Activated CD4-positive, alpha-beta T cell treated with anti-CD3 and anti-CD28 coated beads, Interleukin-2, amount 10 ng/mL, durations not matched to agents 7 days and 5 days (primary cell): ENCODE measurements at places on chromosomes 13 and 19. TPM values are rescaled to one million over a fixed set of nuclear protein-coding genes. Genes with fewer than 3 reads are reported as not detected.
A peak's percentile ranks its signal among the peaks of the same experiment; 100 is the strongest.

DNA sequence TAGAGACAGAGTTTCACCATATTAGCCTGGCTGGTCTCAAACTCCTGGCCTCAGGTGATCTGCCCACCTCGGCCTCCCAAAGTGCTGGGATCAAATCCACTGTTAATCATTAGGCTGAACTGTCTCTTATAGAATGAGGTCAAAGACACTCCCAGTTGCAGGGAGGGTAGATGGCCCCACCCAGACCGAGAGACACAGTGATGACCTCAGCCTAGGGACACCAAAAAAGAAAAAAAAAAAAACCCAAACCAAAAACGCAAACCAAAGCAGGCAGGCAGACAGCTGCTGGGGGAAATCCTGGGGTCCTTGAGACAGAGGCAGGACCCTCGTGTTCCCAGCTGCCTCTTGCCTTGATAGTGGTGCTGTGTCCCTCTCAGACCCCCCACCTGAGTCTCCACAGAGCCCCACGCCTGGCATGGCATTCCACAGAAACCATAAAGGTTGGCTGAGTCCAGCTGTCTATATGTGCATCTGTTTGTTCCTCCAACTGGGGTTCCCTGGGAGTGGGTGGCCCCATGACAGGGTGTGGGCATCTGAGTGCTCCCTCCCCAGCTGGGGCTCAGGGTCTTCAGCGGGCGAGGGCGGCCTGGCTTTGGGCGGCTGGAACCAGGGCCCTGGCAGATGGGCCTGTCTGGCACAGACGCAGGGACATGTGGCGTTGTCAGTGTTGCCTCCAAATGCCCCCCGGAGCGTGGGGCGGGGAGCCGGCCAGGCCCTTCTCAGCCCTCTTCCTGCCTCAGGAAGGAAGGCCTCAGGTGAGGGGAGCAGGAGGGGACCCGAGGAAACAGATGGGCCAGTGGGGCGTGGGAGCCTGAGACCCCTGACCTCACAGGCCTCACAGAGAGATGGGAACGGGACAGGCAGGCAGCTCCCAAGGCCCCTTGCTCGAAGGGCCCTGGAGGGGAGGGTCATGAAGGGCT lies 5.2 kb downstream of the DAND5 start:
- peaks cover 7% of the 10 kb centered on the region for H3K27me3 ChIP-seq
- no peaks in the 10 kb centered on the region for H3K36me3 ChIP-seq
- no peaks in the 10 kb centered on the region for H3K4me1 ChIP-seq
- H3K27ac ChIP-seq = peak overlapping the region; percentile 25
- no peak for DNase-seq

- peaks cover 16% of the 10 kb centered on the region for H3K4me1 ChIP-seq
- H3K4me3 ChIP-seq = no peak overlapping the region
- no peak overlapping the region for H3K27ac ChIP-seq
- peaks cover 31% of the 10 kb centered on the region for H3K27me3 ChIP-seq
- H3K36me3 ChIP-seq = no peaks in the 10 kb centered on the region
Measured at GRCh38 chr13:23610966-23611491, 40.8 kb downstream of the TNFRSF19 start.

DNA sequence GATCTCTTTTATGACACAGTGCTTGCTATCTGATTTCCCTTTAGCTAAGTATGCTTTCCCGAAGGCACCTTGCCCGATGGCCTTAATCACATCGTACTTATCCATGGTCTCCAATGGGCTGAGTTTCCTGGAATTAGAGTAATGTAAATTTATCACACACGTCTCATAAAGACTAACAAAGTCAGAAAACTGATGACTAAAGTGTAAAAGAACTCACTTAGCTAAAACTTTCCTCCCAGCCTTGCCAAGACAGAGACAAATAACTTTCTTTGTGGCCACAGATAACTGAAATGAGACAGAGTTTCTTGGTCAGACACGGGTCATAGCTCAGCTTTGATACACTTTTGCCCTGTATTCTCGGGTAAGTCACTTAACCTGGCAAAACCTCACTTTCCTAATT lies 1.5 kb downstream of the NEK5 start:
- no peaks in the 10 kb centered on the region for H3K36me3 ChIP-seq
- H3K27ac ChIP-seq = no peak overlapping the region
- H3K4me1 ChIP-seq = peaks cover 18% of the 10 kb centered on the region
- H3K27me3 ChIP-seq = peaks cover 9% of the 10 kb centered on the region
- no peak for DNase-seq

The DHDH gene
- total RNA-seq = 3.2 TPM

The LGALS7B gene
- not detected for total RNA-seq

The PTPRH gene
- not detected for total RNA-seq

The SLC1A6 gene
- total RNA-seq = not detected

- H3K36me3 ChIP-seq = peaks cover 6% of the 10 kb centered on the region
- no peak for DNase-seq
- H3K4me1 ChIP-seq = no peaks in the 10 kb centered on the region
Measured at GRCh38 chr19:32396046-32396652, 9.4 kb upstream of the DPY19L3 start.

The C19orf47 gene
- 25.3 TPM for total RNA-seq

- DNase-seq = no peak
- no peaks in the 10 kb centered on the region for H3K4me1 ChIP-seq
- H3K36me3 ChIP-seq = no peaks in the 10 kb centered on the region
- no peak overlapping the region for H3K4me3 ChIP-seq
Measured at GRCh38 chr13:70896136-70896535, 787.9 kb upstream of the KLHL1 start.

The CKAP2 gene
- 119 TPM for total RNA-seq

The CDC16 gene
- total RNA-seq = 85.4 TPM

The NCR1 gene
- total RNA-seq = not detected

- peak overlapping the region; percentile 97 for H3K4me3 ChIP-seq
- peaks cover 72% of the 10 kb centered on the region for H3K36me3 ChIP-seq
- peak overlapping the region; percentile 98 for H3K27ac ChIP-seq
- peaks cover 35% of the 10 kb centered on the region for H3K4me1 ChIP-seq
Measured at GRCh38 chr19:19900139-19900728, 512 bp upstream of the ZNF93 start.

The CNFN gene
- not detected for total RNA-seq

DNA sequence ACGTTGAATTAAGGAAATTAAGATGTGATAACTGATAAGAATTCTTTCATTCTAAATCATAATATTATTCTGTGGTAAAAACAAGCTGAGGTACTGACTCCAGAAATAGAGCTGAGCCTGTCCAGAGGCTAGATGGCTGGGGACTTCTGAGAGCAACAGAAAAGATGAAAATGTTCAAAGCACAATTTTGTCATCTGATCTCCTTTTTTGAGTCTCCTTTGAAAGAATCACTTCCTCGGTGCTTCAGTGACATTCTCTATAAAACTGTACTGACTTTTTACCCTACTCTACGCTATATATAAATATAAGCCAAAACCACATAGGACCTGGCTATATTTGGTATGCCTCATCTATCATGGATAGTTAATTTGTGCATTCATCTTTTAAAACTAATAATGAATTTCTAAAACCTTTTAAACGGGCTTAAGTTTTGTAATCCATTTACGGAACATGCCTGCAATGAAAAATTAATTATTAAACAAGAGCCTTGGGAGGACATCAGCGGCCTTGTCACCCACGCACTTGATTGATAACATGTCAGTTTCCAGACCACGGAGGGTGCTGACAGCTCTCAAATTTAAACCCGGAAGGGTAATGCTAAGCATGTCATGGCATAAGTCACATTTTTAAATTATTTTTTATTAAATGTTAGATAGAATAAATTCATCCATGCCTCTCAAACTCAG lies 235.5 kb downstream of the PCDH9 start:
- no peaks in the 10 kb centered on the region for H3K4me1 ChIP-seq
- DNase-seq = no peak
- H3K36me3 ChIP-seq = no peaks in the 10 kb centered on the region
- H3K4me3 ChIP-seq = no peak overlapping the region

- no peak for DNase-seq
- no peaks in the 10 kb centered on the region for H3K27me3 ChIP-seq
- peaks cover 17% of the 10 kb centered on the region for H3K36me3 ChIP-seq
- no peak overlapping the region for H3K27ac ChIP-seq
- no peak overlapping the region for H3K4me3 ChIP-seq
Measured at GRCh38 chr13:49733181-49733951, 42.1 kb upstream of the EBPL start.

The ZNF101 gene
- total RNA-seq = 97.2 TPM

- H3K4me3 ChIP-seq = peak overlapping the region; percentile 86
- peaks cover 22% of the 10 kb centered on the region for H3K4me1 ChIP-seq
- peak overlapping the region; percentile 90 for H3K27ac ChIP-seq
- peaks cover 6% of the 10 kb centered on the region for H3K27me3 ChIP-seq
- peaks cover 2% of the 10 kb centered on the region for H3K36me3 ChIP-seq
- DNase-seq = peak; percentile 70
Measured at GRCh38 chr19:55341171-55341588, 1.5 kb downstream of the KMT5C start.

- no peaks in the 10 kb centered on the region for H3K27me3 ChIP-seq
- H3K4me1 ChIP-seq = peaks cover 14% of the 10 kb centered on the region
- H3K36me3 ChIP-seq = peaks cover 67% of the 10 kb centered on the region
- DNase-seq = peak; percentile 48
- H3K4me3 ChIP-seq = no peak overlapping the region
Measured at GRCh38 chr13:48066310-48066989, 28.5 kb downstream of the MED4 start.

- peaks cover 23% of the 10 kb centered on the region for H3K27me3 ChIP-seq
- DNase-seq = peak; percentile 89
Measured at GRCh38 chr19:51441410-51442390, 16.6 kb downstream of the SIGLEC8 start.

DNA sequence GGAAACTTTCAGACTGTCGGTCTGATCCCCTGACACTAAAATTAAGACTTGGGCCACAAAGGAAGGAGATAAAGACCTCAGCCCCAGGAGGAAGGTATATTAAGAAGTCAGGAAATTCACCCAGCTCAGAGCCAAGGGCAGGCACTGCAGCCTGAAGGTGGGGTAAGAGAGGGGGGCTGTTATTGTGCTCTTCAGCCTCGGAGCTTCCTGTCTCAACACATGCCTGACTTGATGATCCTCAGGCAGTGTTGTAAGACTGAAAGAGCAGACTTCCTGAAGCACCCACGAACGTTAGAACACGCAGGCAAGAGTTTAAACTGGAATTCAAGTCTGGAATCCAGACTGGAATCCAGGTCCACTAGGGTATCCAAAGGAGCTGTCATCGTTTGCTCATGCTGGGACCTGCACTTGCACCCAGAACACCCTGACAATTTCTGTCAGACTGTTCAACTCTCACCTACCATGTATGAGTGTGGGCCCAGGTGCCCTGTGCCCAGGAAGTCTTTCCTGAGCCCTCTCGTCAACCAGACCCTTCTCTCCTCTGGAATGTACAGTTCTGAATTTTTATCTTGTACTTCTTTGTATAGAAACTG lies 10.7 kb upstream of the FLT1 start:
- peak overlapping the region; percentile 0 for H3K27ac ChIP-seq
- H3K36me3 ChIP-seq = no peaks in the 10 kb centered on the region
- no peak for DNase-seq
- no peak overlapping the region for H3K4me3 ChIP-seq

DNA sequence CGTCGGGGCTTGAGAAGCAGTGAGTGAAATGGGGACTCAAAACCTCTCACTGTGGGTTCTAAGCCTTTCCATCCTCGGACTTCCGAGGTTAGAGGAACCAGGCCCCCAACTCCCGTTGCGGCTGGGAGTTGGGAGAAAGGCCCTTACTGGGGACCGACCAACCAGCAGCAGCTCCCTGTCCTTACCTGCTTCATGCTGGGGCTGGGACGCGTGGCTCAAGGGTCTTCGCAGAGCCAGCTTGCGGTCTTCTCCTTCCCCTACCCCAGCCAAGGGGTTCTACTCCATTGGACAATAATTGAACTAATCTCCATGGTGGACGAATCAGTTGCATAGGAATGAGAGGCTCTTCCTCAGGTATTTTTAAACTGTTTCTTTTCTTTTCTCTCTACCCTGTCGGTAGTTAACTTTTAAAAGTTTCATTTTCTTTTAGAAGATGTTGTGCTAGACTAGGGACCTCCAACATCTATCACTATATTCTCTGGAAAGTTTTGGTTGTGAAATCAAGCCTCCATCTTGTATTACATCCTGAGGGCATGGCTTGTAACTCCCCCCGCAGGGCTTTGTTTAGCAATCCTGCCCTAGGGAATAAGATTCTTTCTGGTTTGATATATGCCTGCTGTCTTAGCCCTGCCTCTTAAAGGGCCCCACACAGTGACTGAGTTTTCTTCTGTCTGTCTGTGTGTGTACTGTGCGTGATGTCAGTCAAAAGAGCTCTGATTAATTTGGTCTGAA lies 1027.1 kb upstream of the PCDH9 start:
- no peak overlapping the region for H3K27ac ChIP-seq
- no peak overlapping the region for H3K4me3 ChIP-seq
- no peaks in the 10 kb centered on the region for H3K36me3 ChIP-seq
- DNase-seq = no peak

DNA sequence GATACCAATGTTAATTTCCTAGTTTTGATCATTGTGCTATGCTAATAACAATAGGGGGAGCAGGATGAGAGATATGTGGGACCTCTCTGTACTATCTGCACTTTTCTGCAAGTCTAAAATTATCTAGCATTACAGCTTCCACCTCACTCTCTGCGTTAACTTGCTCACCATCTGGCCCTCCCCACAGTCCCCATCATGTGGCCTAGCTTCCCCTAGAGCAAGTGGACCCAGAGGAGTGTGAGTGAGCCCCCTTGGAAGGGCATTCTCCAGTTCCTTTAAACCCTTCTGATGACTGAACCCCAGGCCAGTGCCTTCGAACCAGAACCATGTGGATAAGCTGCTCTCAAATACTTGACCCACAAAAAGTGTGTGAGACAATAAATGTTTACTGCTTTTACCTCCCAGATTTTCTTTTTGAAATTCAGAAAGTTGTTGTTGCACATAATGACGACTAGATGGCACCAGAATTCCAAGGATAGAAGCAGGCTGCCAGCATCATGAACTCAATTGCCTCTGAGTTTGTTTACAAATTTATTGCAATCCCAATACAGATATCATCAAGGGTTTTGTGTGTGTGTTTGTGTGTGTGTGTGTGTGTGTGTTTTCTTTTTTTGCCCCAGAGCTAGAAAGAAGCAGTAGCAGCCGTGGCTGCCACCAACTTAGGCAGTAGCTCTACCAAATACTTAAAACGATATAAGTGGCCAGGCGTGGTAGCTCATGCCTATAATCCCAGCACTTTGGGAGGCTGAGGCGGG lies 49.0 kb upstream of the ZNF780A start:
- H3K4me1 ChIP-seq = peaks cover 27% of the 10 kb centered on the region
- peaks cover 18% of the 10 kb centered on the region for H3K27me3 ChIP-seq
- H3K4me3 ChIP-seq = no peak overlapping the region

GRCh38 chr13:77893066-77893465 lies 25.6 kb downstream of the EDNRB start:
- no peak overlapping the region for H3K4me3 ChIP-seq
- no peak for DNase-seq
- H3K4me1 ChIP-seq = no peaks in the 10 kb centered on the region
- peaks cover 2% of the 10 kb centered on the region for H3K27me3 ChIP-seq
- no peak overlapping the region for H3K27ac ChIP-seq
